Activated T-cell treated with anti-CD3 and anti-CD28 coated beads for 1 hour (primary cell): ENCODE measurements at places on chromosomes 5 and 9.

DNA sequence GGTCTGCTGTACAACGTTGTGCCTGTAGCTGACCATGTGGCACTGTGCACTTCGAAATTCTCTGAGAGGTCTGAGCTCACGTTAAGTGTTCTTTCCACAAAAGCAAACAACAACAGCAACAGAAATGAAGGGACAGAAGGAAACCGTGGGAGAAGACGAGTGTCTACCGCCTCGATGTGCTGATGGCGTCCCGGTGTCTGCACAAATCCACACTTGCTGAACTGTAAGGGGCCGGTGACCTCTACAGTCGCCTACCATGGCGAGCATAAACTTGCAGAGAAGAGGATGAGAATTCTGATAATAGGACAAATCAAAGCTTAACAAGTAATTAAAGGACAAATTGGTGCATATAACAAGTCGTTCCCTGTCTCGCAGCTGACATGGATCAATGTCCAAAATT is 114.0 kb downstream of the ADAMTS2 start:
- no peak for DNase-seq

- no peak for DNase-seq
These were observed 79.1 kb downstream of the FEM1C start for GRCh38 chr5:115465431-115465830.

DNA sequence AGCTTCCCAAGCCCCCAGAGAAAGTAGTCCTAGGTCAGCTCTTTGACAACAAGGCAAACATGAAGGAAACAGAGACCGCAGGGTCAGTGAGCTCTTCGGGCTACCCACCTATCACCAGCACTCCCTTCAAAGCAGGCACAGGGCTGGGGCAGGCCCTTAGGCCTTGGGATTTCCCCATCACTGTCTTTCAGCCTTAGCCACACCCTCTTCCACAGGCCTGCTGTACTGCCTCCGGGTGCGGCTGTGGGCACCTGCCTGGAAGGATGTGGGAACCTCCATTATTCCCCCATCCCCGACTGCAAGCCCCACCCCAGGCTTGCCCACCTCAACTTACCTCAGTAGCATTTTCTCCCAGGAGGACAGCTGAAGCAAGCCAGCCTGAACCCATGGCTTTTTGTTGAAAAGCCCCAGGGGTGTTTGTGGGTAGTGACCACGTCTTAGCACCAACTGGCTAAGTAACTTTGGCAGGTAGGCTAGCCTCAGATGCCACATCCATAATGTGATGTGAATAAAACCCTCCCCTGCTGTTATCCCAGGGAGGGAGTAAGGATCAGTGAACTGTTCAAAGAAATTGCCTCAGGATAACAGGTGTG is 100.2 kb downstream of the PIK3R1 start:
- DNase-seq: no peak

DNA sequence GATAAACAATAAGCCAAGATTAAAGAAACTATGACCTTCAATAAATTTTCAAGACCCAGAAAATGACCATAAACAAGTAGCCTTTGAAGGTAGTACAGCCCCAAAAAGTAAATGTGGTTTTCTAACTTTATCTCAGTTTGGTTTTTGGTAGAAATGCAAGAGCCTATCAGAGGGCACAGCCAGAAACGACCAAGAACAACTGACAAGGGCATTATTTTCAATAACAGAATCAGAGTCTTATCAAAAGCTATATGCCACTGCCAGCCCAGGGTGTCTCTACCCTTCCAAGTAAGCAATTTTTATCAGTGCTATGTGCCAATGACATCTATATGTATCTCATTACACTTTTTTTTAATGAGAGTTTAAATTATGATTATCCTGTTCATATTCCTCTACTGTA is 11.8 kb upstream of the SPINK6 start:
- no peak for DNase-seq

DNA sequence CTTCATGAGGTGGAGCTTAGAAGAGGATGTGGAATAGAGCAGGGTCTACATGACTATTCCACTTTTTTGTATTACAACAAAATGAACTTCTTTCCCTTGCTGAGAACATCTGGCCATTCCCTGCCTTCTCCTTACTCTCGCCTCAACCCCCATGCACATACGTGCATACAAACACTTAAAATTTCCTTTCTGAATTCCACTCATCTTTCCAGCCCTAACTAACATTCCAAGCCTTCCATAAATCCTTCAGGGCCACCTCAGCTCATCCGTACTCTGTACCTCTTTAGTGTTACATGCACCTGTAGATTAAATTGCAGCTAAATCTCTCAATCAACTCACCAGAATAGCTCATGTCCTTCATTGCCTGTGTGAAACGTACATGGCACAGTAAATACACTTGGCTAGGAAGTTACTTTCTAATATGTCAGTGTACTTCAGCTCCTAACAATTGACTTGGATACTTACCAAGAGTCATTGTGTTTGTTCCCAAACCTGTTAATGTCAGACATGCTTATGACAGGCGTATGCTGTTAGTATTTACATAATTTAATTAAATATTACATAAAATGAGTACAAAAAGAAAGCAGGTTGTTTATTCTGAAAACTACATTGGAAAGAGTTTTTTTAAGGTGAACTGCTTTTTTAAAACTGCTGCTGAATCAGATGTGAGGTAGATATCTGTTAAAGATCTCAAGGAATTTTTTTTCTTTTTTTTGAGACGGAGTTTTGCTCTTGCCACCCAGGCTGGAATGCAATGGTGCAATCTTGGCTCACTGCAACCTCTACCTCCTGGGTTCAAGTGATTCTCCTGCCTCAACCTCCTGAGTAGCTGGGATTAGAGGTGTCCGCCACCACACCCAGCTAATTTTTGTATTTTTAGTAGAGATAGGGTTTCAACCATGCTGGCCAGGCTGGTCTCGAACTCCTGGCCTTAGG is 55.7 kb downstream of the GLIS3 start:
- DNase-seq: no peak

DNA sequence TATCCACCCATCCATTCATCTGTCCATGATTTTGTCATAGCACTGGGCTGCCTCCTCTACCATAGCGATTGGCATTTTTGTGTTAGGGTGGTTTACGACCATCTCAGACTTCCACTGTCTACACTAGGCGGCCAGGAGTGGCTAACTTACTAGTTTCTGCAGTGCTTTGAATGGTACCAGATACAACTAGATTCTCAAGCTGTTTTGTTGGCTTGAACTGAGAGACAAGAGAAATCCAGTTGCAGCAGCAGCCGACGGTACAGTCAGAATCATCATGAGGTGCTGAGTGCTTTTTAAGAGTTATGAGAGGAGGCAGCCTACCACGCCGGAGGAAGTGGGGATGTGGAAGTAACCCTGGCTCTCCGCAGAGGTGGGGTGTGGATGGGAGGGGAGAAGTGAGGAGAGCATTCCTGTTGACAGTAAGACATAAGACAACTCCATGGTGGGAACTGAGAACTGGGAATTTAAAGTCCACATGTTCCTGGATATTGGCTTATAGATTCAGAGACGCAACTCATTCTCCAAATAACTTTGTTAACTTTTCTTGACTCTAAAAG is 27.9 kb downstream of the COL5A1 start:
- no peak for DNase-seq

GRCh38 chr5:3091040-3091774 is 339.7 kb upstream of the IRX2 start:
- no peak for DNase-seq

DNA sequence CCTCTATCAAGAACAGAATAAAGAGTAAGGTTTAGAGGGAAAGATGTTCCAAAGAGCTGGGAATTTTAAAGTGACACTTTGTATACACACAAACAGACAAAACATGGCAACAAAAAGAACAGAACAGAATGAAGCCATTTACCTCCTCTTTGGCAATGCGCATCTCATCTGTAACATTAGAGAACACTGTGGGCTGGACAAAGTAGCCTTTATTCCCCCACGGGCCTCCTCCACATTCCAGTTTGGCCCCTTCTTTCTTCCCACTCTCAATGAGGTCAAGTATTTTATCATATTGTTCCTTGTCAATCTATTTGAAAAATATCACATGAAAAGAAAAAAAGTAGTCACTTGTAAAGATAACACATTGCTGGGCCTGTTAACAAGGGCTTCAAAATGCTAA is 41.0 kb downstream of the ALDH1A1 start:
- no peak for DNase-seq

- DNase-seq: no peak
These were observed 208.0 kb downstream of the SGCD start for GRCh38 chr5:156534906-156535485.

- no peak for DNase-seq
These were observed 17.0 kb upstream of the WWC1 start for GRCh38 chr5:168274406-168274805.

- no peak for DNase-seq
These were observed 10.4 kb upstream of the FIBCD1 start for GRCh38 chr9:130949188-130950038.

GRCh38 chr9:87270221-87270847 is 227.3 kb upstream of the DAPK1 start:
- DNase-seq: no peak

- no peak for DNase-seq
These were observed 329.9 kb downstream of the MSX2 start for GRCh38 chr5:175054243-175054642.

DNA sequence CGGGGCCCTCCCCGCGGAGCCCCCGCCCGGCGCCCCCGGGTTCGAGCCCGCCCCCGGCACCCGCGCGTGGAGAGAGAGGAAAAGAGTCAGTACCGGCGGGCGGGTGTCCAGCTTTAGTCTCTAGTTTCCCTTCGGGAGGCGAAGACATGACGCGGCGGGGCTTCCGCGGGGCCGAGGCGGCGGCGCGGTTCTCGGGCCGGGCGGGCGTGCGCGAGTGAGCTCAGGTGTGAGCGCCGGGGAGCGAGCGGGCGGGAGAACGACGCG is 181 bp downstream of the DAP start:
- DNase-seq: no peak

GRCh38 chr9:97632248-97632984 is 752 bp downstream of the TSTD2 start:
- no peak for DNase-seq

GRCh38 chr5:64865662-64866061 is 96.9 kb downstream of the CWC27 start:
- DNase-seq: no peak

DNA sequence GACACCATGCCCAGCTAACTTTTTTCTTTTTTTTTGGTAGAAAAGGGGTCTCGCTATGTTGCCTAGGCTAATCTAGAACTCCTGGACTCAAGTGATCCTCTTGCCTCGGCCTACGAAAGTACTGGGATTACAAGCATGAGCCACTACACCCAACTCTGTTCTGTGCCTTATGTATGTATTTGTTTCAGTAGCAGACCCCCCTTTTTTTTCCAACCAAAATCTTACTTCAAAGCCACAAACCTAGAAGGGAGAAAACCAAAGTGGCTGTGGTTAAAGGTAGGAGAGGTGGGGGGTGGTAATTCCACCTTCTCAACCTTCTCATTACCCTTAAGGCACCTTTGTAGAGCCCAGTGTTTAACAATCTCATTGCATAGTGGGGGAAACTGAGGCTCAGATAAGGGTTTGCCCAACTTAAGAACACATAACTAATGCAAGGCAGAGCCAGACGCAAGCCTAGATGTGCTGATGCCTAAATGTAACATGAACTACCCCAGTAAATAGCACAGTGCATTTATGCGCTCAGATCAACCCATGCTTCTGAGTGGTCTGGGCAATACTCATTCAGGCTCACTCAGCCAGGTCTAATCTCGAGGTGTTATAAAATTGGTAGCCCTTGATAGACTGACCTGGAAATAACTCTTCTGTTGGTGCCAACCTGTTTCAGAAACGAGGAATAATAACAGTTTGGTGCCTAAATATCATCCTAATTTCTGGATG is 33.0 kb downstream of the ITK start:
- DNase-seq: no peak

- no peak for DNase-seq
These were observed 11.4 kb downstream of the YTHDC2 start for GRCh38 chr5:113524927-113525326.

DNA sequence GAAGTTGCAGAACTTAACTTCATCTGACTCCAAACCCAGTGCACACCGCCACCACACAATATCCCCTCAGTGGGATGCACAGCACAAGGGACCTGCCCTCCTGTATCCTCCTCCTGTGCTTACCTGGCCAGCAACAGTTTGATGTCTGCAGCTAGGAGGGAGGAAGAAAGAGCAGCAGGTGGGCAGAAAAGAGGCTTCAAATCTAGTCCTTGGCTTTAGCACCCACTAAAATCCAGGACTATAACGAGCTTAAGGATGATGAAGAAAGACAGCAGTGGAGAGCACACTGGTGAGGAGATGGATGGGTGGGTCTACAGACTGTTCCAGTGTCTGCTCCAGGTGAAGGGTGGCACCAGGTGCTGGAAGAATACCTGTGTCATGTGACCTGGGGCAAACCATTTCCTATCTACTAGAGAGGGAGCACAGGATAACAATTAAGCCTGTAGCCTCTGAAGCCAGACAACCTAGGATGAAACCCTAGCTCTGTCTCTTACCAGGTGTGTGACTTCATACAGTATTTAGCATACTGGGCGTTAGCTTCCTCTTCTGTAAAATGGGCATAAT is 100.0 kb downstream of the SH3TC2 start:
- DNase-seq: no peak

- DNase-seq: no peak
These were observed 91.0 kb upstream of the C9orf72 start for GRCh38 chr9:27664121-27664779.

- DNase-seq: no peak
These were observed 309.7 kb downstream of the NSG2 start for GRCh38 chr5:174355208-174355612.

GRCh38 chr5:57550132-57550531 is 67.5 kb upstream of the ACTBL2 start:
- no peak for DNase-seq

DNA sequence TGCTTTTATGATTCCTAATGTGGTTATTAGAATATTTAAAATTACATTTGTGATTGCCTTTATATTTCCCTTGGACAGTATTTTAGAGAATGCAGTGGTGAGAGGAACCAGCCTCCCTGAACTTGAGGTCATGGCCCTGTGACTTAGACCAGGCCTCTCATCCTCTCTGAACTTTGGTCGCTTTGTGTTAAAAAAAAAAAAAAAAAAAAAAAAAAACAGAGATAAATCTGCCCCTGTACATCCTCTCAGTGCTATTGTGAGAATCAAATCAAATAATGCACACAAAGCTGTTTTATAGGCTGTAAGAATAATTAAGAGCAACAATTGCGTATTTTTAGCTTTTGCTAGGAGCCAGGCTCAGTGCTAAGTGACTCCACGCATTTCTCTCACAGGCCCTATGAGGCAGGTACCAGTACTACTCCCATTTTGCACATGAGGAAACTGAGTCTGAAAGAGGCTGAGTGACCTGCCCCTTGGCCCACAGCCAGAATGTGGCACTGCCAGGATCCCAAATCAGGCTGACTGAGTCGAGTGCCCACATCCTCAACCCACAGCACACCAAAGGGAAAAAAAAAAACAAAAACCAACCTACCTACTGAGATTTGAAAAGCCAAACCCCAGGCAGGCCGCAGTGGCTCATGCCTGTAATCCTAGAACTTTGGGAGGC is 110.3 kb upstream of the LARP1 start:
- DNase-seq: no peak

DNA sequence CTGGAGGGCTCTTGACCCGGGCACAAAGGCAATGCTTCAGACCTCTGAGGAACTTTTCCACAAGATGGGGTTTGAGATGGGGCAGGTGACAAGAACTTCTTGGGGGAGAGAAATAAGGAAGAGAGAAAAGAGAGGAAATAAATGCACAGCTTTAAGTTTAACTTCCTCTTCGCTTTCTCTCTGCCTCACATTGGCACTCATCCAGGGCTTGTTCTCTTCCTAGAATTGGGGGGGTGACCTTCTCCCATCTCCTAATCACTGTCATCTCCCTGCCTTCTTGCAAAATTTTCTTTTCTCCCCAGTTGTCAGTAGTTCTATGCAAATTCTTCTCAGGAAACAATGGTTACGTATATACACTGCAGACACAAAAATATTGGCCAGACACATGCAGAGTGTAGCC is 19.1 kb upstream of the ADCY2 start:
- no peak for DNase-seq
